ENCODE measurements at places on chromosomes 2 and 18. TPM values are rescaled to one million over a fixed set of nuclear protein-coding genes. Genes with fewer than 3 reads are reported as not detected.

OSR1 gene
- total RNA-seq: not detected

IFIH1 gene
- total RNA-seq: 37.6 TPM

TMEM200C gene
- total RNA-seq: not detected

LOXL3 gene
- total RNA-seq: 0.23 TPM

AQP12A gene
- not detected for total RNA-seq

COPS7B gene
- 47.7 TPM for total RNA-seq

CCDC68 gene
- not detected for total RNA-seq

RRM2 gene
- 571 TPM for total RNA-seq

POMC gene
- 3.4 TPM for total RNA-seq

DNA sequence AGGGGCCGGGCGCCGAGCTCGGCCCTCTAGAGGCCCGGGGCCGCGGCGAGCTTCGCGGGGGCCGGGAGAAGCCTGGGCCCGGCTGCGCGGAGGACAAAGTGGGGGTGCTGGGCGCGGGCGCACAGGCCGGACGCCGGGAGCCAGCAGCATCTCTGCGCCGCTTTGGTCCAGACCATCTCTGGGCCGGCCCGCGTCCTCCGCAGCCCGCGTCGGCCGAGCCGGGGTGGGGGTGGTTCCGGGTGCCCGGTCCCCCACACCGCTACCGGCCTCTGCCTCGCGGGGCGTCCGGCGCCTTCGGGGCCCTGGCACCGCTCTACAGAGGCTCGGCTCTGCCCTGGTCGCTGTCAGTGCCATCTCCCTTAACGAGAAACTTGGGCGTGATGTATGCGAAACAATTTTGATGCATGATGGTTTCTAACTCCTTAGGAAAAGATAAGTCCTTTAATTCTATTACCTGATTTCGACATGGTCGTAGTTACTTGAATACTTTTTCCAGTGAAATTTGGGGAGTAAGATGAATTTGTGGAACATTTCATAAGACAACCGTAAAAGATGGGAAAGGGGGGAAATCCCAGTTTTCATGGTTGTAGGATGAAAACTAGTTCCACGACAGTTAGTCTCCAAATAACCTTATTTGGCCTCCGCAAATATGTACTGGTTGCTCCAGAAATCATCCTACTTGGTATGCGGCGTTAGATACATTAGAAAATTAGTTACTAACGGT, 562 bp downstream of the TWSG1 start:
- peak overlapping the region; percentile 86 for H3K4me3 ChIP-seq
- peaks cover 34% of the 10 kb centered on the region for H3K4me1 ChIP-seq
- DNase-seq: peak; percentile 49
- peaks cover 14% of the 10 kb centered on the region for H3K36me3 ChIP-seq

- DNase-seq: no peak
- H3K4me1 ChIP-seq: no peaks in the 10 kb centered on the region
- no peak overlapping the region for H3K4me3 ChIP-seq
- H3K27me3 ChIP-seq: no peaks in the 10 kb centered on the region
- no peaks in the 10 kb centered on the region for H3K36me3 ChIP-seq
Measured at GRCh38 chr2:18123577-18123976, 245.1 kb downstream of the KCNS3 start.

DNA sequence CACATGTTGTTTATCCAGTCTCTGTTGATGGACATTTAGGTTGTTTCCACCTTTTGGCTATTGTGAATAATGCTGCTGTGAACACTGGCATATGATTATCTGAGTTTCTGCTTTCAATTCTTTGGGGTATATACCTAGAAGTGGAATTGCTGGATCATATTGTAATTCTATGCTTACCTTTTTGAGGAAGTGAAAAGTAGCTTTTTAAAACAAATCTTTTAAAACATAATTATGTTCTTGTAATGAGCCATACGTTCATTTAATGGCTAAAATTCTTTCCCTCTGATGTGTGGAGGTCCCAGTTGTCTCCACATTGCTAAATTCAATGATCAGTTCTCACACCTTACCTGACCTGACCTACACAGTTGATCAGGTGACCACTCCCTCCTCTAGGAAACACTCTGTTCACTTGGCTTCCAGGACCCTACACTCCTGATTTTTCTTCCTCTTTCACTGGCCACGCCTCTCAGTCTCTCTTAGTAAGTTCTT, 27.8 kb upstream of the SERTAD2 start:
- H3K27ac ChIP-seq: no peak overlapping the region
- H3K4me3 ChIP-seq: no peak overlapping the region
- peaks cover 20% of the 10 kb centered on the region for H3K4me1 ChIP-seq
- no peaks in the 10 kb centered on the region for H3K36me3 ChIP-seq
- no peaks in the 10 kb centered on the region for H3K27me3 ChIP-seq

- H3K27ac ChIP-seq: no peak overlapping the region
- H3K36me3 ChIP-seq: no peaks in the 10 kb centered on the region
- no peaks in the 10 kb centered on the region for H3K27me3 ChIP-seq
- DNase-seq: no peak
- H3K4me1 ChIP-seq: no peaks in the 10 kb centered on the region
- H3K4me3 ChIP-seq: no peak overlapping the region
Measured at GRCh38 chr2:235591921-235592320, 98.1 kb downstream of the AGAP1 start.

DNA sequence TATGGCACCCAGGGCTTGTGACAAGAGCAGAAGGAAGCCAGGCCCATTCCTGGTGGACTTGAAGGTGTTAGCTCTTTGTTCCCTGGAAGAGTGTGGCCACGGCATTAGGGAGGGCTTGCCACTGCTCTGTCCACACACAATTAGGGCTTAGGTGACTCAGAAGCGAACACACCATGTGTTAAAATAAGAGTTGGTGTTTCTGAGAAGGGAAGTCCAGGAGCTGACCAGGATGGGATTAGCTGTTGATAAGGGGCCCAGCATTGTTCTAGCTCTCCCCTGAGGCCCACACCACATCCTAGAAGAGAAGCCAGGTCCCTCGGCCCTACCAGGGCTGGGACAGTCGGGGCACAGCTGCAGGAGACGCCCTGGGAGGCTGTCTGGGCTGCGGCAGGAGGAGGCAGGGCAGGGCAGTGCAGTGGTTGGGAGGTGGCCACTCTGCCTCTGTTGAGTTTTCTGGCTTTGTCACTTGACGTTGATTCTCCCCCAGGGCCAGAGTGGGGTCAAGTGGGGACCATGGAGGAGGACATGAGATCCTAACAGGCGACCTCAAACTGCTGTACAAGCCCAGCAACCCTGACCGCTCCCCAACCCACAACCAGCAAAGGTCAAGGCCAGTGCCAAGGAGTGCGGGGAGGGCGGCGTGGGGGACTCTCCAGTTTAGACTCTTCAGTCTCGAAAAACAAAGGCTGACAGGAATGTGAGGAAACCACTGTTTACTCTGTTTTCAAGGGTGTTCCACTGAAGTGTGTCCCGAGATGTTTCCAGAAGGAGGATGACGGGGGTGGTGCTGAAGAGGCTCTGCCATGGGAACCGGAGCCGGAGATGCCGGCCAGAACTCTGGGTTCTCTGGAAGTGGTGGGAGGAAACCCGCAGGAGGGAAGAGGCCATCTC, 16.8 kb downstream of the GNLY start:
- H3K4me1 ChIP-seq: peaks cover 52% of the 10 kb centered on the region
- H3K27ac ChIP-seq: no peak overlapping the region
- H3K4me3 ChIP-seq: no peak overlapping the region
- no peak for DNase-seq
- H3K27me3 ChIP-seq: peaks cover 8% of the 10 kb centered on the region
- H3K36me3 ChIP-seq: no peaks in the 10 kb centered on the region

- H3K27me3 ChIP-seq: peaks cover 9% of the 10 kb centered on the region
- H3K36me3 ChIP-seq: no peaks in the 10 kb centered on the region
- H3K4me3 ChIP-seq: no peak overlapping the region
- H3K4me1 ChIP-seq: no peaks in the 10 kb centered on the region
Measured at GRCh38 chr2:205883965-205884364, 201.7 kb downstream of the NRP2 start.

DNA sequence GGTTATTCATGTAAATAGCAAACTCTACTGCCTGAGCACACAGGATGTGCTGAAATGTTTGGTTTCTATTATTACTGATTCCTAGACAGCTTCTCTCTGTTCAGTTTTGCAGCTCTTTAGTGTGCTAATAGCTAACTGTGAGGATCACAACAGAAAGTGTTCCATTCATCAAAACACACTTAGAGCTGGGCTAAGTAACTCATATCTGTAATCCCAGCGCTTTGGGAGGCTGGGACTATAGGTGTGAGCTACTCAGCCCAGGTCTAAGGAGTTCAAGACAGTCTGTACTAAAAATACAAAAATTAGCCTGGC, 63.2 kb downstream of the MOGAT1 start:
- no peak for DNase-seq
- H3K36me3 ChIP-seq: no peaks in the 10 kb centered on the region
- H3K27ac ChIP-seq: no peak overlapping the region
- peaks cover 21% of the 10 kb centered on the region for H3K4me1 ChIP-seq
- H3K4me3 ChIP-seq: no peak overlapping the region
- H3K27me3 ChIP-seq: peaks cover 33% of the 10 kb centered on the region

DNA sequence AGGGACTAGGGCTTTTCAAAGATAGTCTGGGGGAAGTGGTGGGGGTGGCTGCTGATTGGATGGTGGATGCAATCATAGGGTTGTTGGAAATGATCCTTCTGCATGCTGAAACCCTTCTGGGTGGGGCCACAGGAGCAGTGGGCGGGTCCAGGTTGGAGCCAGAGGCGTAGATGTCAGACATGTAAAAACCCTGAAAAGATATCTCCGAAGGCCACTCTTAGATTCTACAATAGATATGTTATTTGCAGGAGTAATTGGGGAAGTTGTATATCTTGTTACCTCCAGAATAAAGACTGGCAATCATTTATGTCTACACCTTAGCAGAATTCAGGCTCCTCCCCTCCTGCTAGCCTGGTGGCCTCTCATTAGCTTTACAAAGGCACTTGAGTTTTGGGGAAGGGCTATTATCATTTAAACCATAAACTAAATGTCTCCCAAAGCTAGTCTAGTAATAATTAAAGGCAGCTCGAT, 8.2 kb upstream of the FAM98A start:
- H3K36me3 ChIP-seq: no peaks in the 10 kb centered on the region
- H3K27me3 ChIP-seq: no peaks in the 10 kb centered on the region
- no peak overlapping the region for H3K27ac ChIP-seq
- H3K4me1 ChIP-seq: no peaks in the 10 kb centered on the region

- H3K4me3 ChIP-seq: no peak overlapping the region
- H3K27ac ChIP-seq: no peak overlapping the region
- H3K4me1 ChIP-seq: no peaks in the 10 kb centered on the region
- H3K27me3 ChIP-seq: no peaks in the 10 kb centered on the region
- no peak for DNase-seq
- no peaks in the 10 kb centered on the region for H3K36me3 ChIP-seq
Measured at GRCh38 chr2:187297801-187298200, 150.3 kb downstream of the CALCRL start.

GRCh38 chr2:25490217-25490616, 148.5 kb upstream of the DNMT3A start:
- H3K36me3 ChIP-seq: peaks cover 4% of the 10 kb centered on the region
- DNase-seq: no peak
- no peaks in the 10 kb centered on the region for H3K27me3 ChIP-seq
- no peak overlapping the region for H3K4me3 ChIP-seq

GRCh38 chr2:101779656-101780055, 82.1 kb downstream of the MAP4K4 start:
- no peak overlapping the region for H3K4me3 ChIP-seq
- peaks cover 39% of the 10 kb centered on the region for H3K4me1 ChIP-seq
- peaks cover 9% of the 10 kb centered on the region for H3K36me3 ChIP-seq
- H3K27ac ChIP-seq: no peak overlapping the region

- no peak overlapping the region for H3K27ac ChIP-seq
- H3K4me3 ChIP-seq: no peak overlapping the region
- no peaks in the 10 kb centered on the region for H3K36me3 ChIP-seq
- H3K4me1 ChIP-seq: peaks cover 14% of the 10 kb centered on the region
- no peak for DNase-seq
- peaks cover 18% of the 10 kb centered on the region for H3K27me3 ChIP-seq
Measured at GRCh38 chr2:111710613-111711012, 173.4 kb downstream of the ANAPC1 start.

DNA sequence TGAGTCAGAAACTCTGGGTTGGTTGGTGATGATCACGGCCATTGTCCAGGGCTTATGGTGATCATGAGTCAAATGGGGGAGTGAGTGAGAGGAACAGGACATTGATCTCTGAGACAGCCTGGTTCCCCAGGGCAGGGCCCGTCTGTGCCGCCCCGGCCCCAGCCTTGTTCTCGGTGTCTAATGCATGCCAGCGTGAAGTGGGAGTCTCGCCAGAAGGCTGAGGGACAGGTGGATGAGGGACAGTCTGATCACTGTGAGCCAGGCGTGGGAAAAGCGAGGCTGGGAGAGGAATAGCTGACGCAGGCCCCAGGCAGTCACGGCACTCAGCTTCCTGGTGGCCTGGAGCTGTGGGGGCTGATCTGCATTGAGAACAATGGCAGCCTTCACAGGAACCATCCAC, 208.3 kb upstream of the HDAC4 start:
- no peaks in the 10 kb centered on the region for H3K36me3 ChIP-seq
- no peak overlapping the region for H3K4me3 ChIP-seq
- H3K27me3 ChIP-seq: peaks cover 5% of the 10 kb centered on the region
- H3K27ac ChIP-seq: no peak overlapping the region

DNA sequence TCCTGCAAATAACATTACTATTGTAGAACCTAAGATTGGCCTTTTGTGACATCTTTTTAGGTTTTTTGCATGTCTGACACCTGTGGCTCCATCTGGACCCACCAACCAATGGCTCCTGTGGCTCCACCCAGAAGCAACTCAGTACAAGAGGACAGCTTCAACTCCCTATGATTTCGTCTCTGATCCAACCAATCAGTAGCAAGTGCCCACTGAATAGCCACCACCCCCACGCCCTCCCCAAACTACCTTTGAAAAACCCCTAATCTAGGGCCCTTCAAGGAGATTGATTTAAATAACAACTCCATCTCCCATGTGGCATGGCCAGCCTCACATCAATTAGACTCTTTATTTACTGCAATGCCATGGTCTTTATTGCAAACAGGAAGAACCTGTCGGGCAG, 23.6 kb downstream of the MPP4 start:
- H3K4me1 ChIP-seq: no peaks in the 10 kb centered on the region
- peaks cover 8% of the 10 kb centered on the region for H3K27me3 ChIP-seq
- H3K36me3 ChIP-seq: no peaks in the 10 kb centered on the region
- no peak overlapping the region for H3K4me3 ChIP-seq
- DNase-seq: no peak
- no peak overlapping the region for H3K27ac ChIP-seq

GRCh38 chr2:38643021-38643671, 22.8 kb upstream of the GALM start:
- H3K4me3 ChIP-seq: no peak overlapping the region
- peaks cover 40% of the 10 kb centered on the region for H3K4me1 ChIP-seq
- peaks cover 22% of the 10 kb centered on the region for H3K36me3 ChIP-seq
- DNase-seq: no peak
- H3K27ac ChIP-seq: peak overlapping the region; percentile 92

- H3K27me3 ChIP-seq: no peaks in the 10 kb centered on the region
- no peaks in the 10 kb centered on the region for H3K36me3 ChIP-seq
- peaks cover 5% of the 10 kb centered on the region for H3K4me1 ChIP-seq
- no peak for DNase-seq
- no peak overlapping the region for H3K27ac ChIP-seq
Measured at GRCh38 chr2:44715671-44716081, 225.8 kb upstream of the SIX3 start.

GRCh38 chr2:104658144-104658835, 195.6 kb upstream of the POU3F3 start:
- peaks cover 22% of the 10 kb centered on the region for H3K27me3 ChIP-seq
- no peak overlapping the region for H3K27ac ChIP-seq
- DNase-seq: peak; percentile 39

- no peak for DNase-seq
- H3K27ac ChIP-seq: no peak overlapping the region
- no peaks in the 10 kb centered on the region for H3K27me3 ChIP-seq
- no peak overlapping the region for H3K4me3 ChIP-seq
- no peaks in the 10 kb centered on the region for H3K4me1 ChIP-seq
Measured at GRCh38 chr18:42606886-42607495, 508.5 kb downstream of the RIT2 start.
